ENCODE measurements at places on chromosomes 11 and 22. TPM values are rescaled to one million over a fixed set of nuclear protein-coding genes. Genes with fewer than 3 reads are reported as not detected.

The HOATZ gene
- total RNA-seq: not detected

The SYT13 gene
- total RNA-seq: not detected

The RHBDD3 gene
- total RNA-seq: 24.5 TPM

The WT1 gene
- not detected for total RNA-seq

The TREH gene
- not detected for total RNA-seq

The RAPSN gene
- 0.81 TPM for total RNA-seq

The NEFH gene
- total RNA-seq: 8.6 TPM

The UPK3A gene
- total RNA-seq: not detected

The MED19 gene
- 10.3 TPM for total RNA-seq

The SLC43A1 gene
- 34.0 TPM for total RNA-seq

The OR8B3 gene
- not detected for total RNA-seq

The POLD3 gene
- 67.2 TPM for total RNA-seq

The ALDH3B1 gene
- total RNA-seq: 0.09 TPM

Measured in activated CD8-positive, alpha-beta T cell treated with anti-CD3 and anti-CD28 coated beads for 36 hours (primary cell).